ENCODE measurements at places on chromosomes 2 and 18.
A peak's percentile ranks its signal among the peaks of the same experiment; 100 is the strongest.

DNA sequence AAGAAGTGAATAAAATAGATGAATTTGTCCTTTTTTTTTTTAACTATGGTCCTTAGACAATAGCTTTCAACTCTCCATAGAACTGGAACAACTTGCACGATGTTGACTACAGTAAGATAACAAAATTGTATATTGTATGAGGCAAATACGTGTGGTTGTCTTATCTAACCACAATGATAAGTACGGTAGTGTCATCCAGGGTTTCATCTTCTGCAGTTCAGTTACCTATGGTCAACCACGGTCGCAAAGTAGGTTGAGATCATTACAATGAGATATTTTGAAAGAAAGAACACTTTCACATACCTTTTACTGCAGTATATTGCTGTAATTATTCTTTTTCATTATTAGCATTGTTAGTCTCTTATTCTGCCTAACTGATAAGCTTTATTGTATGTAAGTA is 295.2 kb downstream of the PARD3B start:
- no peak for DNase-seq

- no peak for DNase-seq
These were observed 18.9 kb upstream of the SERPINB11 start for GRCh38 chr18:63683890-63684289.

DNA sequence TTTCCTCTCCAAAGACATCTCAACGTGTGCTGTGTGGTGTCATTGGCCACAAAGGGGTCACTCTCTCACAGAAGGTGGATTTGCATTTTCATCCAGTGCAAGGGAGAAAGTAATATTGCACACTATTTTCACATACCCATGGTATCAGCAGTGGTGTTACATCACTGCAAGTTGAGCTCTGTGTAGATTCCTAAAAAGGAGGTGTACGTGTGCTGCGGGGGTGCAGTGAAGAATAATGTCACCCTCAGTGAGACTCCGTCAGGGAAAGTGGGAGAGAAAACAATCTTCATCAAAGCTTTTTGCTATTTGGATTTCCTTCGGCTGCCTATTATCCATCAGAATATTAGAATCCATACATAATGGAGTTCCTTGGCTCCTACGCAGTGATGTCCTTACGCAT is 733.8 kb upstream of the FANCL start:
- DNase-seq, result no peak

- DNase-seq, result peak; percentile 17
These were observed 3.0 kb downstream of the PLEK start for GRCh38 chr2:68367953-68368653.

GRCh38 chr2:72539071-72539552 is 286.7 kb downstream of the EXOC6B start:
- no peak for DNase-seq

DNA sequence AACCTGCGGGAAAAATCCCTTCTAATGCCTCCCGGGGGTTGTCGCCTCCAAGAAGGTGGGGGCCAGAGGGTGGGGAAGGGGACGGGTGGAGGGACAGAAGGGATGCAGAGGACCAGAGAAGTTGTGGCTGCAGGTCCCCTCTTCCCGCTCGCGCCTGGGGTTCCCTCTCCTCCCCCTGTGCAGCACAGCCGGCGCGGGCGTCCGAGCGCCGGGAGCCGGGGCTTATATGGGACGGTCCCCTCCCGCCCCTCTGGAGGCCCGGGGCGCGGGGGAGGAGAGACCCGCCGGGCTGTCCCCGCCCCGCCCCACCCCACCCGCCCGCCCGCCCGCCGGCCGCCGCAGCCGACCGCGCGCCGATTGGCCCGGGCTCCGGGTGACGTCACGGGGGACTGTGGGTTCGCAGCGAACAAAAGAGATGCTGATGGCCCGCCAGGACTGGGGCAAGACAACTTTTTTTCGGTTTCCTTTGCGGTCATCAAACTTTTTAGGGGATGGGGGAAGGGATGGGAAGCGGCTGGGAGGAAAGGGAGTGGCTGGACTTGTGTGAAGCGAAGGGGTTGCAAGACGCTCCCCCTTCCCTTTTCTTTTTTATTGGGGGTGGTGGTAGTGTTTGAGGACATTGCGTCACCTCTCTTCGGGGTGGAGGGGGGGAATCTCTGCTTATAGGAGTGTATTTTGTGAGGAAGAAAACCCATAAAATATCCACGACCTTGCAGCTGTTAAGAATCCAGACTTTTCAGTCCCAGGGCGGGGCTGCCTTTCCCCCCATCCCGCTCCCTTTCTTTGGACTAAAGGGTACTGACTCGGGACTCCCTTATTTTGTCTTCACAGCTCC is at the start of gene FN1:
Gene FN1, minus strand, starts transcription at position 199 of the 835 bp plus-strand sequence. CDS start 266 bp downstream, outside the sequence.
- peak; percentile 76 for DNase-seq

DNA sequence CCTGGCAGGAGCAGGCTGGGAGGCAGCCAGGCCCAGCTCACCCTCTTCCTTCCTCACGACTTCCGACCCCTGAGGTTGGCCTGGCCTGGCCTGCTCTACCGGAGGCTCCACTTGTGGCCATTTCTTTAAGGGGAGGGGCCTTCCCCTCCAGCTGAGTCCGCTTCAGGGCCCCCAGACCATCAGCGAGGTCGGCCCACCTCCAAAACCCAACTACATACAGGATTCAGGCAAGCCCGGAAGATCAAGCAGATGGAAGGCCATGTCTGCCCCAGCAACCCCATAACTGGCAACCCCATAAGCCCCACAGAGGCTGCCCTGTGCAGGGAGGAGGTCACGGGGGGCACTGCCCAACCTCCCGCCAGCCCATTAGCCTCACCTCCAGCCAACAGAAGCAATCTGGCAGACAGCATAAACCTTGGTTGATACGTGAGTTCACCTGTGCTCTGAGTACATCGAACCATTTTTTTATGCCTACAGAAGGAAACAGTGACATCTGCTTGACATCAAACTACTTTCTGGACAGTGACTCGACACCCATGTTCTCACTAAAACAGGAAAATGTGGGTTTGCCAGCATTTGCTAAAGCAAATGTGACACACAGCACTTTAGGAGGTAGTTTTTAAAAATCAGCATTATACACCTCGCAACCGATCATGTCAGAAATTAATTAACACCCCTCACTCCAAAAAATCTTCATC is 98.9 kb downstream of the EIPR1 start:
- DNase-seq, result no peak

DNA sequence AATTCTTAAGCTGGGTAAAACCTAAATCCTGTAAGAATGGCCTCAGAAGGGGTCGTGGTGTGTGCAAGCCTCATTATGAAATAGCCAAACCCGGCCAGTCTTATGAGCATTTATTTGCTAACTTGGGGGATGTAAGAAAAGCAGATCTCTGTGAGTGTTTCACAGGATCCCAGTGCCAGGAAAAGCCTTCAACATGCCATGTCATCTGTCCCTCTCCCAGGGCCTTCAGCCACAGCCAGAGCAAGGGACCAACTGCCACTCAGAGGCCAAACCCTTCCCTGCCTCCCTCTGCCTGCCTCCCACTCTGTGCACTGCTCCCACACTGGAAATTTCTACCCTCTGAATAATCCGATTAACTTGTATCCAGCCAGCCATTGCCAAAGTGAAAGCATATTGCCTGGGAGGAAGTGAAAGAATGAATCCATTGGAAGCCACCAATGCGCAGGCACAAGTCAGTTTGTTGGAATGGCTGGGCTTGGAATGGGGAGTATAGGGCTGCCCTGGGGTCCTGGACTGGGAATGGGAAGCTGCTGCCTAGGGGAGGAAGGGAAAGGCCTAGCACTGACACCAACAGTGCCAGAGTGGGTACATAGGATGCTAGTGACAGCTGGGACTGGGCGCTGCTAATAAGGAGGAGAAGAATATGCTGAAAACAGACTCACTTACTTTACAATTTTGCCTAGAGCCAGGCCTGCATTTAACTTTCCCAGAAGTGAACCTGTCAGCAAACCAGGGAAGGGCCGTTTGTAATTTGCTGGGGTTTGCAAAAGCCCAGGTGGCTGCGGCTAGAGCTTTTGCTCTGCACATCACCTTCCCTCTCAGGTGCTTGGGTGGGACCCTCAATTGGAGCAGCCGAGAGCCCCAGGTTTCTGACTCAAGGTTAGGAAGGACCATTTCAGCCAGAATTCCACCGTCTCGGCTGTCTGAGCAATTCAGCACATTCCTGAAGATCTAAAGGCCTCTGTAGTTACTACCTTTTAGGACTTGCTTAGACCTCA is 146.6 kb upstream of the NCK2 start:
- DNase-seq, result no peak

GRCh38 chr2:12300927-12301326 is 415.8 kb upstream of the TRIB2 start:
- no peak for DNase-seq

- no peak for DNase-seq
These were observed 95.1 kb upstream of the GPC1 start for GRCh38 chr2:240340361-240340761.

DNA sequence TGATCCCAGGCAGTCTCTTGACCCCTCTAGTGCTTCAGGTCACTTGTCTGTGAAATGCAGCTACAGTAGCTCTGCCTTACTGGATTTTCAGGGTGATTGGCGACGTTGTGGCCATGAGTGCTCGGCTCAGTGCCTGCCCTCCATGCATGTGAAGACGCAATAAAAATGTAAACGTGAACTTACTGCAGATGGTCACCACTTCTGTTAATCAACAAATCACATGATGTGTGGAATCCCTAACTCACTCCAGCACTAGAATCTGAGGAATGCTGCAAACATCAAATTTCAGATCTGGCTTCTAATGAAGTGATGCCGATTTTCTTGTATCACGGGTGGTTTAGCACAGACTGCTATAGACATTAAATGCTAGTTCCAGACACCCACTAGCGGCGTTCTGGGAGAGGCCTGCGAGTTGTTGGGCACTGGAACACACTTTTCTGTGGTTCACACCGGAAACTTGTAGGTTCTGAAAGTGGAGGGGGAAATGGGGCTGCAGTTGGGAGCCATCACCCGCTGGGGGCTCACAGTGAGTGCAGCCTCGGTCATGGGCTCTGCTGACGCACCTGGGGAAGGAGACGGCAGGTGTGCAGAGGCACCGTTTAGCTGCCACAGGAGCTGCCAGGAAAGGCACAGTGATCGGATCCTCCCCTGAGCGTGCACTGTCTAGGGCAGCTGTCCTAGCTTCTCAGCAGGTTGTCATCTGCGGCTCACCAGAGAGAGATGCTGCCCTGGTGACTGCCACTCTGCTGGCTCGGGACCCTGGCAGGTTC is 6.5 kb downstream of the CNDP1 start:
- DNase-seq, result no peak

DNA sequence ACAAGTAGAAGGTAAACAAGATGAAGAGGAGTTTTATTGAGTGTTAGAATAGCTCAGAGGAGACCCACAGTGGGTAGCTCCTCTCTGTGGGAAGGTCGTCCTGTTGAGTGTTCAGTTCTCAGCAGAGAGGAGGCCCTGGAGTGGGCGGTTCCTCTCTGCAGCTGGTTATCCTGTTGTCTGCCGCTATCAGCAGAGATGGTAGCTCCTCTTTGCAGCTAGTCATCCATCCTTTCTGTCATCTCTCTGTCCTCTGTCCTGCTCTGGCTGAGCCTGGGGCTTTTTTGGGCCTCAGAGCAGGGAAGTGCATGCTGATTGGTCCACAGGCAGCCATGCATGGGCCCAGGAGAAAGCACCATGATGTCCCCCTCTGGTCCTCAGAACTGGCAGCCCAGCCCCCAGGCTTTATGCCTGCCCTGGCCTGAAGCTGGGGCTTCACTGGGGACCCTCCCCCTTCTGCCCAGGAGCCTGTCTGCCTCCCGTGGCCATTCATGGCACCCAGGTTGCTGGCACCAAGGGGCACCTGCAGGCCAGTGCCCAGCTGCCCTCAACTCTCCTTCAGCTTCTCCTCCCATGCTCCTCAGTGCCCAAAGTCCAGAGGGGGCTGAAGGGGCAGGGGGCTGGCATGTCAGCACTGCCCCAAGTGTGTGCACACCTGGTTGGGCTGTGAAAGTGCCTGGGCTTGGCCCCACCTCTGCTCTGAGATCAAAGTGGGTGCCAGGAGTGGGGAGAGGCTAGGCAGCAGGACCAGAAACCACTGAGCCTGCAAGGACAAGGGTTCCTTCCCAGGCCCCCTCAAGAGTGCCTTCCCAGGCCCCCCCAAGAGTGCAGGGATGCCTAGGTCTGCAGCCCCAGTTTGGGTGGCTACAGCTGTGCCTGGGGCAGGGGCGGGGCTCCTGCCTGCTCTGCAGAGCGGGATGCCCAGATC is 98.7 kb downstream of the TWIST2 start:
- DNase-seq, result no peak

DNA sequence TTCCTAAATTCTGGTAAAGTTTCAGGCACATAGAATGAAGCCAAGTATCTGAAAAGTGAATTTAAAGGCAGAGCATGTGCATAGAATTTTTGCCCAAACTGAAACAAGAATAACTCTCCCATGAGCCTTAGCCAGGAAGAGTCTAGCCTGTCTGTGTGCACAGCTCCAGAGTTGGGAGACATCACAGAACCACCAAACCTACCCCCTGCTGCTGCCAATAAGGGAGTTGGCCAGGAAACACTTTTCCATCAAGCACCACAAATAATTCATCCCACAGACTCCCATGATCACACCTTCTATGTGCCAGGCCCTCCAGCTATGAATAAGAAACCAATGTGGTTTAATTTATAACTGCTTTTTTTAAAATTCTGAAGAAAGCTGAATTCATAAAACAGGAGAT is 27.0 kb downstream of the OSR1 start:
- DNase-seq, result no peak

DNA sequence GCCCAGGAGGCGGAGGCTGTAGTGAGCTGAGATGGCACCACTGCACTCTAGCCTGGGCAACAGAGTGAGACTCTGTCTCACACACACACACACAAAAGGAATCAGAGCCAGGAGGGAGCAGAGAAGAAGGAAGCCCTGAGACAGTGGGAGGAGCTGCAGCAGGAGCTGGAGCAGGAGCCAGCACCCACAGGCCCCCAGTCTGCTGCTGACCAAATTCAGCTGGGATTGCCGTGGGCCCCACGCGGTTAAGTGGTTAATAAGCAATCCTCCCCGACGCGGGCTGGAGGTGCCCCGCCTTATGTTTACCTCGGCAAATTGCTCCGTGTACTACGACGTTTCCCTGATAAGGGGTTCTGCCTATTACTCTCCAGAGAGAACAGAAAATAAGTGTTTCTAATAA is 265.3 kb downstream of the TWIST2 start:
- DNase-seq, result no peak

GRCh38 chr18:26621161-26622026 is 73.0 kb upstream of the KCTD1 start:
- DNase-seq, result peak; percentile 77

- no peak for DNase-seq
These were observed 112.2 kb downstream of the ALPK2 start for GRCh38 chr18:58516514-58517285.

GRCh38 chr2:62110415-62111025 is 85.4 kb upstream of the B3GNT2 start:
- DNase-seq, result no peak

DNA sequence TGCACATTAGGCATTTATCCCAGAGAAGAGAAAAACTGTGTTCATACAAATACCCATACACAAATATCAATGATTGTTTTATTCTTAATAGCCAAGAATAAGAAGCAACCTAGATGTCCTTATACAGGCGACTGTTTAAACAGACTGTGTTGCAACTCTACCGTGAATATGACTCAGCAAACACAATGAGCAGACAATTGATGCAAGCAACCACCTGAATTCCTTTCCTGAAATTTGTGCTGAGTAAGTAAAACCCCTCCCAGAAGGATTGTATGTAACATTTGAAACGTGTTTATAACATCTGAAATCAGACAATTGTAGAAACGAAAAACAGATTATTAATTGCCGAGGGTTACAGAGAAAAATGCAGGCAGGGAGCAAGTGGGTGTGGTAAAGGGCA is 621.9 kb upstream of the SOX11 start:
- peak; percentile 83 for DNase-seq

GRCh38 chr2:30867385-30867784 is 60.1 kb upstream of the CAPN13 start:
- DNase-seq, result no peak

All from MCF 10A (cell line).